ENCODE measurements at places on chromosomes 2 and 18.

DNA sequence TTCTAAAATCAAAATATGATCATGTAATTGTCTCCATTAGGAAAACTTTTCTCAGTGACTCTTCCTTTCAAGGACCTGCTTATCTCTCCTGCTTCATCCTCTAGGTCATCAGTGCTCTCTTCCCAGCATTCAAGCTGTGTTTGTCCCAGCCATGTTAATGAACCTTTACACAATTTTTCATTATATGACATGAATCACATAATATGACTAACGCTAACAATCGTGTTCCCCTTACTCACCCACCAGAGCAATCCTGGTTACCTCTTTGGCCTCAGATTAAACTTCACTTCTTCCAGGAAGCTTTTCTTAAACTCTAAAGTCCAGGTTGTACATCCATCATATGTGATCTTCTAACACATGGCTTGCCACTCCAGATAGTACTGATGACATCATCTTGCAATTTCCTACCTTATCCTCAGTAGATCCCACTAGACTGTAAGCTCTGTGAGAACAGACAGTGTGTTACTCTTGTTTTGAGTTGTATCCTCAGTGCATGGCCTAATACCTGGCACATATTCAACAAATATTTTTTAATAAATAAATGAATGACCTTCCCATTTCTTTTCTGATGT is 882.9 kb upstream of the ZEB2 start:
- DNase-seq = no peak

- DNase-seq = no peak
Observed at GRCh38 chr2:73285159-73285739, 971 bp upstream of the FBXO41 start.

DNA sequence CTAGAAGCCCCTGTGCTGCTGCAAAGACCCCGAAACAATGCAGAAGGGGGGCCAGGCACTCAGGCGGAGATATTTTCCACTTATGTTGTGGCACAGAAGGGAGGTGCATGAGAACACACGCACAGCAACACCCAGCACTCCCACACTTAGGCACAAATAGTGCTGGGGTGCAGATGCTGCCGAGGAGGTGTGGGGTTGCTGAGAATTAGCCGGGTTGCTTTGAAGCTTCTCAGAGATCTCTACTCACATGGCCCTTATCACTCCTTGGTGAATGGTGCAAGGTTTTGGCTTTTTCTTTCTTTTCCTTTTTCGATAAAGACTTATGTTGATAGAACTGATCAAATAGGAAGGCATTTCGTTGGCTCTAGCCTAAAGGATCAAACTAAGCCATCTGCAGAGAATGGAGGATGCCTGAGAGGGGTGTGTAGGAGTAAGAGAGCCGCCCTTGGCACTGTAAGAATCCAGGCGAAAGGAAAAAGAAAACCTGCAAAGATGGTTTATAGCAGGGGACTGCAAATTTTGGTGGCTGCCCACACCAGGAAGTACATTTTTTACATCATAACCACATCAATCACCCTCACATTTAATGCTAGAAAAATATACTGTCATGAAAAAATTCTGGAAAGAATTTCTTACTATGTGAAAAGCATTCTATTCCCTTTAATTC is 27.9 kb upstream of the FHL2 start:
- DNase-seq = no peak

DNA sequence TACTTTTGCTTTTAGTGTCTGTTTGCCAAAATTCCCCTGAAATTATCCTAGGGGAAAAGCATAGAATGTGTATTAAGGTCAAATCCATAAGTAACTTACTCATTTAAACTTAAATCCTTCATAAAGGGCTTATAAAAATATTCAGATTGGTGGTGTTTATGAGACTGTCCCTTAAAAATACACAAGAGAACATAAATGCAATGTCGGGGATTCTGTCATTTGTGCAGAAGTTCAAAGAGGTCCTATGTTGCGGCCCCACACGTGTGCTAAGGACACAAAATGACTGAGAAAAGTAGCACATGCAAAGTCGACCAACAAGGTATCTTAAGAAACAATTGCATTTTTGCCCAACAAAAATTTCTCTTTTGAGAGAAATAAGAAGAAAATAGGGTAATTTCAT is 225.1 kb downstream of the PIEZO2 start:
- no peak for DNase-seq

GRCh38 chr18:55421308-55421614 is 166.7 kb downstream of the TCF4 start:
- no peak for DNase-seq

DNA sequence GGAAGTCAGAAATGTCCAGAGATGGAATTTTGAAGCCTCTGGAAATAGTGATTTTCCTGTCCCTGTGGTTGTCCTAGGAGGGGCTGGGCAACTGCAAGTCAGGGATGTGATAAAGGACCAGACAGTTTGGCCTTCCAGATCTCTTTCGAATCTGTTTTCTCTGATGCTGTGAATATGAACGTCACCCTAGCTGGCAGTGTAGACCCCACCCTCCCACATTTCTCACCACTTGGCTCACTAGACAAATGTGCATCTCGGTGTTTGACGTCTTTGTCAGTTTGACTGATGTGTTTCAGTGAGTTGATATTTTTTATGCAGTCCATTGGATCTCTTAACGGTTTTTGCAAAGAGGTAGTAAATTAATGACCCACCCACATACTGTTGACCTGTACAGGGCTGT is 301.2 kb downstream of the TNS1 start:
- DNase-seq = no peak

- no peak for DNase-seq
Observed at GRCh38 chr2:217555081-217555876, 447.5 kb downstream of the TNS1 start.

DNA sequence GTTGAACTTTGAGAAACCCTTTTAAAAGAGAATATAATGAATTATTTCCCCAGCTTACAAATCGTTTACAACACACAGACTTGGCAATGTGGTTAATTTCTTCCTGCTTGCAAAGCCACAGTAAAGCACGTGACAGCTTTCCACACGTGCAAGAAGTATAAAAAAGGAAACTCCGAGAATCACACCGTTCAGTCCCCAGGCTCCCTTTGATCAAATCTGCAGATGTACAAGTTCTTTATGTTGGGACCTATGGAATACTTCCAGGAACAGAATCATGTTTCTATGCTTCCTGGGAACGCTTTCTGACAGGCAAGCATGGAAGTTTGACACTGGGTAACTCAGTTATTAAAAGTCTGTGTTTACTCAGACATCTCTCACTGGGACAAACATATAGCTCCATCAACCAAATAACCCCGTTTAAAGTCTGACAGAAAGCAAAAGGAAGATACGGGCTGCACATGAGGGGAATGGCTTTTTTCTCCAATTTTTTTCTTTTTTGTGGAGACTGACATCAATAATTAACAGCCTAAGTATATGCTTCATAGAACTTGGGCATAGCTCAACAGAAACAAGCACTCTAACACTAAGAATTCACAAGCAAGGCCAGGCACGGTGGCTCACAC is 134.8 kb downstream of the EIPR1 start:
- DNase-seq = peak; percentile 19

DNA sequence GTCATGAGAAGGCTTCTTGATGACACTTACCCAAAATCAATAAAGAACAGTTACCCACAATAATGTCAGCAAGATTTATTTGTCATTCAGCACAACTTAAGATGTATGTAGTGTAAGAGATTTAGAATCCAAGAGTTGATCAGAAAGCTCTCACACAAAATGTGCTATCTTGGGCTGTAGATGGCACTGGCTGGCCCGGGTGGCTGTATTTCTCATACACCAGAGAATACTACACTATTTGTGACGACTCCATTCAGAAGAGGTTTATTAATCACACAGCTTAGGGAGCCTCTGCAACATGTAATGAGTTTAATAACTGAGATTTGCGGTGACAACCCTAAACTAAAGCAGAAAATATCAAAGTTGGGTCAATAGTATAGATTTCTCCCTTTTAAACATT is 530.4 kb upstream of the KLHL29 start:
- no peak for DNase-seq

DNA sequence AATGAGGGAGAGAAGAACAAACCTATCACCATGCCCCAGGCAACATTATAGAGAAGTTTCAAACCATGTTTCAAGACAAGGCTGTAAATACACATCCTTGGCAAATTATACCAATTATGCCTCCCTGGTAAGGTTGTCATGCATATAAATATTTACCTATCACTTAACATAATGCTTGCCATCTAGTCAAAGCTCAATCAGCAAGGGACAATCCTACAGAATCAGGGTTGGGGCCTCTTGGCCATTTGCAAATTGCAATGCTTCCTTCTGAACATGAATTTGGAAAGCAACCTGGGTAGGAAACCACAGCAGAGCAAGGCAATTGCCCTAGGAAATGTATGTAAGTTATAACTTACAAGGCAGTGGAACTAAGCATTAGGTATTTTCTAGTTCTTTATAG is 907.2 kb upstream of the CDH2 start:
- DNase-seq = no peak

DNA sequence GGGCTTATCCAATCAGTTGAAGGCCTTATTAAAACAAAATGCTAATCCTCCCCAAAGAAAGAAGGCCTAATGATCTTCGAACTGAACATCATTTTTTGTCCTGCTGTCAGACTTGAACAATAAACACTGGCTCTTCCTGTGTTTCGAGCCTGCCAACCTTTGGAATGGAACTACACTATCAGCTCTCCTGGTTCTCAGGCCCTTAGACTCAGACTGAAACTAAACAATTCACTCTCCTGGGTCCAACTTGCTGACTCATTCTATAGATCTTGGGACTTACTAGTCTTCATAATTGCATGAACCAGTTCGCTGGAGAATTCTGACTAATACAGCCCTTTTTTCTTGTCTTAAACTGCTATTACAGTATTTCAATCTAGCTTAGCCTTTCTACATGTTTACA is 235.2 kb downstream of the LNPK start:
- DNase-seq = no peak

DNA sequence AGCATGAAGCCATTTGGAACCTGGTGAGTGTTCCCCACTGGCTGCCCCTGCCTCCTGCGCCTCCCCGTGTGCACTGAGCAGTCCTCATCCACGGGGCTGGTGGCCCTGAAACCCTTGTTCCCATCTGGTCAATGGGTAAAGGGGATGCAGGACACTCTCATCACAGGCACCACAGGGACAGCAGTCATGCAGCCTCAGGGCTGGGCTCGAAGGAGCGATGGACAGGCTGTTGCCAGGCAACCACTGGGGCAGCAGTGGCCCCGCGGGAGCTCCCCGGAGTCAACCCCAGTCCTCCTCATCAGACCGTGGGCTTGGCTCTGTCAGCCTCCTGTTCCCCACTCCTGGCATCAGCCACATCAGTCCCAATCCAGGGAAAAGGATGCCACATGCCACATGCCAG is 509.5 kb downstream of the EIPR1 start:
- DNase-seq = no peak

GRCh38 chr18:76233876-76234675 is 261.0 kb downstream of the ZNF516 start:
- DNase-seq = no peak

All from renal cortical epithelial cell (primary cell).